GM12864 (cell line): ENCODE measurements at places on chromosomes 5 and 9.
A peak's percentile ranks its signal among the peaks of the same experiment; 100 is the strongest.

DNA sequence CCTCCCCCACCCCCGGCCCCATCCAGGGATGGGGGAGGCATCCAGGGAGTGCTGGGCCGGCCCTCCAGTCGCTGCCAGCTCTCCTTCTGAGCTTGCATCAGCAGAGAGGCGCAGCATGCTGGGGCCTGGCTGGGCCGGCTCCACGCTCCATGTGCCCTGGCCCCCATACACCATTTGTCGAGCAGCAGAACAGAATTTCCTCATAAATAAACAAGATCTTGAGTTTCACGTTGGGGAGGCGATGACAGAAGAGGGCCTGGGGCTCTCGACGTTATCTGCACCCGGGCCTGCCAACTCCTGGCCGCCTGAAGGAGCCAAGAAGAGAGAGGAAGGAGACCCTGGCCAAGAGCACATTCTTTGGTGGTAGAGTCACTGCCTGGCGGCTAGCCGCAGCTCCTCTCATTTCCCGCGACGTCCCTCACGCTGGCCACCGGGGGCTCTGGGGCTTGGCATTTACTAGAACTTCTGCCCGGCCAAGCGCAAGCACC is 177.0 kb downstream of the FGF18 start:
- no peak for DNase-seq

DNA sequence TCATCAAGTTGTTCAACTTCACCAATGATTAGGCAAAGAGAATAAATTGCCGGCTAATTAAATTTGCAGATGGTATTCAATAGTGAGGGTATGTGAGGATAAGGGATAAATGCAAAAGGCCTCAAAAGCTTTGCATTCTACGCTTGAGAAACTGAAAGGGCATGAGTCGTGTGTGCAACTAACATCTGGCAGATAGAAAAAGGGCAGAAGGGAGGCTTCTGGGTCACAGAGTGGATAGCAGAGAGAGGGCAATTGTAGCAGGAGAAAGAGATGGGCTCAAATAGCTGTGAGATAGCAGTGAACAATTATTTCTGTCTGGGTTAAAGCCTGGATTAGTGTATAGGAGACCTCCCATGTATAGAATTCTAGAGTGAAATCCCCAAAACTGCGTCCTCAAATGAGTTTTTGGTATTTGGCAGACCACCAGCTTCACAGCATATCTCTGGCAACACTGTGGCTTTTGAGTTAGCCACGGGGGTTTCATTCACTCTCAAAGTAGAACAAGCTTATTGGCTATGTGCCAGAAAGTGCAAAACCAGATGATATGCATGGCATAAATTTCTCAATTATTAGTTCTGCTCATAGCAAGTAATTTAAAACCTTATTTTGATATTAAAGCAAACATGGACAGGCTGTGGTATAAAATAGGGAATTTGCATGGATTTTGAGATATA is 586.3 kb downstream of the BRINP1 start:
- no peak for DNase-seq

- no peak for DNase-seq
Observed at GRCh38 chr5:109692852-109693251, 3.1 kb downstream of the MAN2A1 start.

DNA sequence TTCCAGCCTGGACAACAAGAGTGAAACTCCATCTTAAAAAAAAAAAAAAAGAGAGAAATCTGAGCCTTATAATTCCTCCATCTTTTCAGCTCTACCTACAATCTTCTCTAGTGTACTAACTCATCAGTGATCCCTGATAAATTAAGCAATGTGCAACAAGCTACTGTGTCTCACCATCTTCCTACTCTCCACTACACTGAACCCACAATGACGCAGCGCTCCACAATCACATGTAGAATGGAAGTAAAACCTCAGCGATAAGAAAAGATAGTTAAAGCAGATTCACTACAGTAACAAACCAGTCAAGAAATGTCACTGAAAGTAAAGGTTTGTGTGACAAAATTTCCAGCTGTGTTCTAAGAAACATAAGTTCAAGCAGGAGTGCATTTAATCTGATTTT is 13.5 kb downstream of the ABCA1 start:
- no peak for DNase-seq

- DNase-seq: no peak
Observed at GRCh38 chr9:126390923-126391322, 64.3 kb downstream of the MVB12B start.

- DNase-seq: no peak
Observed at GRCh38 chr5:132595624-132596023, 38.8 kb downstream of the RAD50 start.

DNA sequence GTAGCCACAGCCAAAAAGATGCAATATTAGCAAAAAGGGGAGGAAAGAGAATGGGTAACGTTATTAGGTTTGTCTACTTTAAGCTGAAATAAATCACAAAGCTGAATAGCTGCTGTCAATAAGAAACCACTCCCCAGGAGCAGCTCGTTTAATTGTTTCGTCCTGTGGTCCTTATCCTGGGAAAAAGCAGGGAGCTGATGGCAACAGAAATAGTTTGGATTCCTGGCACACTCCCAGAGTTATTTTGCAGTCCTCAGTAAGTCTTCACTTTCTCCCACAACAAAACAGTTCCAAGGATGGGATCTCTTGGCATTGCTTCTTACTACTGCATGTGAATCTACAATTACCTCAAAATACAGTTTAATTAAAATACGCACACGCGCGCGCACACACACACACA is 28.8 kb downstream of the FRMD3 start:
- no peak for DNase-seq

DNA sequence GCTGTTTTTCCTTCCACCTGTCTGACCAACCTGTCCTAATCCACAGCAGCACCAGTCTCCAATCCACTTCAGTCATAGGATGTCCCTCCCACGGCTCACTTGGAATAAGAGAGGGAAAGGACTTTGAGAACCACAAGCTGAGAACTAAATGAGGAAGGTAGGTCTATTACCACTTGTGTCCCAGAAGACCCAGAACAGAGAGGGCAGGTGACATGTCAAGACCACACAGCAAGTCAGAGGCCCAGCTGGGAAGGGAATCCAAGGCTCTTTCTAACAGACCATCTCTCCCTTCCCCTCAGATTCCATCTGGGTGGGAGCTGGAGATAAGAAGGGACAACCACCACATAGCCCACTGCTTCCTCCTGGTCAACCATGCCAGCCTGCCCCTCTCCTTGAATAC is 14.6 kb downstream of the ANXA6 start:
- DNase-seq: no peak

GRCh38 chr5:172867761-172868435 is 33.8 kb downstream of the ERGIC1 start:
- no peak for DNase-seq

DNA sequence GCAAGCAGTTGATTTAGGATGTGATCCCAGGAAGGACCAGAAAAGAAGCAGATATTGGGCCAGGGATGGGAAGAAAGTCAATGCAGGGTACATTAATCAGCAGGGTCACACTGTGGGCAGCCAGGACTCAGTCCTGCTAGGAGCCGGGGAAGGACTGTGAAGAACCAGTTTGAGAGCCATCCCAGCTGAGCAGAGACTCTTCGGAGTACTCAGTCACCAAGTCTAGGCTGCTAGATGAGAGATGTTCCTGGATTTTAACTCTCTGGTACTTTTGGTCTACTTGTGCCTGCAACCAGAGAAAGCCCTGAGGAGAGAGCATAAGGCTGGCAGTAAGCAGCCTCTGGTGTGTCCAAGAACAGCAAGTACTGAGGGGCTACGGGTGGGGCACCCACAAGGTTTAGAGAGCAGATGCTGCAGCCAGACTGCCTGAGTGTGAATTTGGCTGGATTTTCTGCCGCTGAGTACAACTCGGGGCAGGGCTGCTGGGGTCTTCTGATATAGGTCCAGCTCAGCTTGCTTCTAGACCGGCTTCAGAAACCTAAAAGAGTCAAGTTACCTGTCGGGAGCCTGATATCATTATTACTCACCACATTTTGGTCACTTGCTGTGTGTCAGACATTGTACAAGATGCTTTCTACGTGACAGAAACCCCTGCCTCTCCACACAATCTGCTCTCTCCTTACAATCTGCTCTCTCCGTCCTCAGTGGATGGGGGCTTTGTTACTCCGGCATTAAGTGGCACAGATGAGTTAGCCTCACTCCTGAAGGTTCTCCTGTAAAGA is 250.2 kb upstream of the GAS1 start:
- no peak for DNase-seq

DNA sequence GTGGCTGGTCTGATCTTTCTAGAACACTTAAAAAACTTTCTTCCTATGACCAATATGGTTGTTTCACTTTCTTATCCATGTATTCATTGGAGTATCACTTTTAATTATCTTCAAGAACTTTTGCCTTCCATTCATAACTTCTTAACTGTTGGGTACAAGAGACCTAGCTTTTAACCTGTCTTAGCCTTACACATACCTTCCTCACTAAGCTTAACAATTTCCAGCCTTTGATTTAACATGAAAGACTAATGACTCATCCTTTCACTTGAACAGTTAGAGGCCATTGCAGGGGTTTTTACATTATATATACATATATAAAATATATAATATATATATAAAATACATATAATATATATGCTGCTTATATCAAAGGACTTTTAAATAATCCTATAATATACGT is 57.9 kb downstream of the ABHD17B start:
- no peak for DNase-seq

DNA sequence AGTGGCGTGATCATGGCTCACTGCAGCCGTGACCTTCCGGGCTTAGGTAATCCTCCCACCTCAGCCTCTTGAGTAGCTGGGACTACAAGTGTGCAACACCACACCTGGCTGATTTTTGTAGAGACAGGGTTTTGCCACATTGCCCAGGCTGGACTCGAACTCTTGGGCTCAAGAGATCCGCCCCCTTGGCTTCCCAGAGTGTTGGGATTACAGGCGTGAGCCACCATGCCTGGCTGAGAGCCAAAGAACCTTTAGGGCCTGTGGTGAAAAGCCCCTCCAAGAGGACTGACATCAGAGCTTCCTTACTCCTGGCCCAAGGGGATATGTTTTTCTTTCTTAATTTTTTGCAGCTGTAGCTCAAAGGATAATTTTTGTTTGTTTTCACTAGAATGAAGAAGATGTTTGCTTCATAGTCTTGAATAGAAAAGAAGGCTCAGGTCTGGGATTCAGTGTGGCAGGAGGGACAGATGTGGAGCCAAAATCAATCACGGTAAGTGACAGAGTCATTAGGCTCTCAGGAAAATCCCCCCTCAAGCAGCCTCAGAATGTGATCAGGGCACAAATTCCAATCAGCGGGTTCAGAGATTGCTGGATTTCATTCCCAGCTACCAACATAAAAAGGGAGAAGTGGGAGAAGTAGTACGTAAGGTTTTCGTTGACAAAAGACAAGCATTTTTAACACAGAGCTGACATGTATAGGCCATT is 77.1 kb downstream of the GOLPH3 start:
- DNase-seq: no peak

DNA sequence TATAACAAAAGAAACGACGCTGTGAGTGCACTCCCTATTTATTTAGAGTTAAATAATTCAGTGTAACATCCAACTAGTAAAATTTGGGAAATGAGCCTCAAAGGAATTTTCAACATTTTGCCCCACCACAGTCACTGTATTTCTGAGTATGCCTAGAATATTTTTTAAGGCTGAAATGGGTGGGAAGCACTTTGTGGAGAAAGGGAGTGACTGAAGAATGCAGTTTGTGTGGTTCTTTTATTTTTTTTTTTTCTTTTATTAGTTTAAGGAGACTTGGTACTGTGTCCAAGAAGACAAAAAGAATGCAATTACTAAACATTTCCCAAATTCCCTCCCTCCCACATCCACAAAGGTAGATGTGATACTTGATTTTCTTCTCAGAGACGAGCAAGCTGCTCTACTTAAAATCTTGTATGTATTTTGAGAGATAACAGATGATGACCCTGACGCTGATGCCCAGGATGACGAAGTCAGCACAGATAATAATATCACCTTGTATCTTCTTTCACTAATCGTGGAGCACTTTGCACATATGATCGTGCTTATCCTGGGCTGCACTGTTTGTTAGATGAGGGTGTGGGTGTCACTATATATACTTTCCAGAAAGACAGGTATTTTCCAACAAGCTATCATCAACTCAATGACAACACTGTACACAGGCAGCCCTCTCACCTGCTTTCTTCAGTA is 586.3 kb downstream of the RAB3C start:
- no peak for DNase-seq

- peak; percentile 35 for DNase-seq
Observed at GRCh38 chr5:16456103-16456832, 9.3 kb downstream of the ZNF622 start.

GRCh38 chr9:81077572-81077971 is 611.8 kb downstream of the TLE1 start:
- DNase-seq: no peak
